Naive thymus-derived CD8-positive, alpha-beta T cell (primary cell): ENCODE measurements at places on chromosomes 4 and X. TPM values are rescaled to one million over a fixed set of nuclear protein-coding genes. Genes with fewer than 3 reads are reported as not detected.

The CASP6 gene
- 73.6 TPM for polyA plus RNA-seq

The GPAT3 gene
- polyA plus RNA-seq = 1.6 TPM

The RTL5 gene
- polyA plus RNA-seq = not detected

The MMGT1 gene
- 7.7 TPM for polyA plus RNA-seq

The IL21 gene
- not detected for polyA plus RNA-seq

The CLNK gene
- polyA plus RNA-seq = not detected

The ZXDB gene
- 3.1 TPM for polyA plus RNA-seq

The CCDC149 gene
- polyA plus RNA-seq = not detected

The F11 gene
- polyA plus RNA-seq = not detected

The CENPU gene
- 1.7 TPM for polyA plus RNA-seq

DNA sequence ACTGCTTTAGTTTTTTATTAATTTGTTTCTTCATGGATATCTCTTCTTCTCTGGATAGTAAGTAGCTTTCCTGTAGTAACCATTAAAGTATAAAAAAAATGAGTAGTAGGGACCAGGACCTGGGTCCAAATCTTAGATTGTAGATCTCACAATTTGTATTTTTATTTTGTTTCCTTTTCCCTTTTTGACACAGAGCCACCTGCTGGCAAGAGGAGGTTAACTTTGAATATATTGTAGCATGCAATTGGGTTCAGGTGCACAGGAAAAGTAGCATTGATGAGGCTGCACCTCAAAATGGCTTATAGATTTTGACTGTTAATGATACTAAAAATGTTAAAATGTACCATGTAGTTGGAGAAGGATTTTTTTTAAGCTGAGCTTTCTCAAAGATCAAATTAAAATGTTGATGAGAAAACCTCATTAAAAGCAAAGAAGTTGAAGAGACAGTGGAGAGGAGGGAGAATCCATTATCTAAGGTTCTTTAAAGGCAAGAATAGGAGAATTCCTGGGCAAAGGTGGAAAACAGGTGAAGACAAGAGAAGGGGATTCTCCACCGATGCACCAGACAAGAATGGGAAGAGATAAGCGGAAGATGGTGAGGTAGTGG is 48.3 kb upstream of the HPGDS start:
- H3K4me1 ChIP-seq = no peaks in the 10 kb centered on the region
- no peak overlapping the region for H3K27ac ChIP-seq
- H3K4me3 ChIP-seq = no peak overlapping the region
- H3K27me3 ChIP-seq = peaks cover 8% of the 10 kb centered on the region
- no peaks in the 10 kb centered on the region for H3K36me3 ChIP-seq
- peak; percentile 10 for DNase-seq

DNA sequence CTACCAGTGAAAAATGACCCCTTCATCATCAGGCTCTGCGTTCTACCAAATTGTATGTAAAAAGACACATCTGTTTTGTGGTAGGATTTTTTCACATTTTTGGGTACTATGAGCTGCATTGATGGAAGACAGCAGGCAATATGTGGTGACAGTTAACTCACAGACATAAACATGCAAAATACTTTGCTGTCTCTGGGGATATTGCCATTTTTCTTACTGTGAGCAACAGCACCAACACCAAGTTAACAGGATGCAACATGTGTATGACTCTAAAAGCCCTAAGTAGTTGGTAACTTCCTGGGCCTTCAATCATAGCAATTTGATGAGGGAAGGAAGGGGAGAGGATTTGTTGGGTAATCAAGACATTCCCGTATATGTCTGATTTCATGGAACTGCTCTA is 56.4 kb upstream of the DRP2 start:
- H3K27ac ChIP-seq = no peak overlapping the region
- H3K4me1 ChIP-seq = no peaks in the 10 kb centered on the region

GRCh38 chr4:87058356-87059073 is 123.7 kb downstream of the AFF1 start:
- peaks cover 23% of the 10 kb centered on the region for H3K4me1 ChIP-seq
- peak overlapping the region; percentile 47 for H3K27ac ChIP-seq
- peaks cover 7% of the 10 kb centered on the region for H3K36me3 ChIP-seq
- H3K27me3 ChIP-seq = no peaks in the 10 kb centered on the region

DNA sequence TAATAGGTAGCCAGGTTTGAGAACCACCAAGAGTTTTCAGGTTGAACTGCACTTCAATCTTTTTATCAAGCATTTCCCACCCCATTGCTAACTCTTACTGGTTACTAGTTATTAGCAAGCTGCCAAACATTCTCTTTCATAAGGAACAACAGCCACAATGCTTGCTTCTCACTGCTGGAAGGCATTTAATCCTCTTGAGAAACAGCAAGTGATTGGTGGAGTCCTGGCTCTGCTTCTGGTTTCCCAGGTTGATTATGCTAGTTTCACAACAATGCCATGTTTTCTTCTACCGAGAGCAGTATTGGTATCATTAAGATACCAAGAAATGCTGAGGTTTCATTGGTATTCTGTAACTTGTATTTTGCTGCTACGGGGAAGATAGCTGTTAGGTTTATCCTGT is 32.2 kb upstream of the TXLNG start:
- no peak overlapping the region for H3K4me3 ChIP-seq
- no peak for DNase-seq
- H3K4me1 ChIP-seq = no peaks in the 10 kb centered on the region
- H3K27me3 ChIP-seq = no peaks in the 10 kb centered on the region

DNA sequence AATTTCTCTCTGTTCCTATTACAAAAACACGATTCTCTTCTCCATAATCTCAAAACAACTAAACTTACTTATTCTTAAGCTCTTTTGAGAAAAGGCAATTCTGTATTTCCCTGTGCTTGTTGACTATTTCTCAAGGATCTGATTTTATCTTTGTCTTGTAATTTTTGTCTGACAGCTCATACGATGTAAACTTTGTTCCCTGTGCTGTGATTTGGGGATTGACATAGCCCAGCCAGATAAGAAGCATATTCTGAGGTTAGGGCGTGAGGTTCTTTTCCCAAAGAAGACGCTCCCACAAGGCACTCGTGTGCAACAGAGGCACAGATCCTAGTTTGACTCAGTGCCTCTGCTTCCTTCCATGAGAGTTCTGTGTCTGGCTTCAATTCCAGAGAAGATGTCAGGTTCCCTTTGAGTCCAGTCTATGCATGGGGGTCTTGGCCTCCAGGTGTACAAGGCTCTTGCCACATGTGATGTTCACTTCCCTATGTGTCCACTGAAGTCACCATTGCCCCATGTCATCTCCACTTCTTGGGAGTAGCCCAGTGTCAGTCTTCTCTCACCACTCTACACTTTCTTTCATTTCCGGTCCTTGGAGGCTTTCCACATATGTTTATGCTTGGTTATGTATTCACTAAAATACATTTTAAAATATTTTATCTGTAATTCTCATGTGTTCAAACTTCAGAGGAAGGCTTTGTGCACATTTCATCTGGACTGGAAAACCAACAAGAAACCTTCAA is 94.8 kb downstream of the MID1 start:
- H3K36me3 ChIP-seq = no peaks in the 10 kb centered on the region
- no peaks in the 10 kb centered on the region for H3K27me3 ChIP-seq
- H3K4me1 ChIP-seq = no peaks in the 10 kb centered on the region
- H3K4me3 ChIP-seq = no peak overlapping the region
- DNase-seq = no peak

DNA sequence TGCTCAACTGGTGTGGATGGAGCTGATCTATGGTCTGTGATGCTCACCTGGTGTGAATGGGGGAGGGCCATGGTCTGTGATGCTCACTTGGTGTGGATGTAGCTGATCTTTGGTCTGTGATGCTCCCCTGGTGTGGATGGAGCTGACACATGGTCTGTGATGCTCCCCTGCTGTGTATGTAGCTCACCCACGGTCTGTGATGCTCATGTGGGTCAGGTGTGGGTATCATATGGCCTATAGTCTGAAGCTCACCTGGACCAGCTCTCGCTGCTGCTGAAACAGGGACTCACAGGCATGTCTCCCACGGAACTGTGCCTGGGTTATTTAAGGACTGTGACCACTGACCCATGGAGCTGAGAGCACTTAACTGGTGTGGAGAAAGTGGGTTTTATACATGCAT is 109.7 kb downstream of the CRLF2 start:
- DNase-seq = no peak
- H3K36me3 ChIP-seq = no peaks in the 10 kb centered on the region
- H3K27ac ChIP-seq = no peak overlapping the region
- H3K4me1 ChIP-seq = no peaks in the 10 kb centered on the region

DNA sequence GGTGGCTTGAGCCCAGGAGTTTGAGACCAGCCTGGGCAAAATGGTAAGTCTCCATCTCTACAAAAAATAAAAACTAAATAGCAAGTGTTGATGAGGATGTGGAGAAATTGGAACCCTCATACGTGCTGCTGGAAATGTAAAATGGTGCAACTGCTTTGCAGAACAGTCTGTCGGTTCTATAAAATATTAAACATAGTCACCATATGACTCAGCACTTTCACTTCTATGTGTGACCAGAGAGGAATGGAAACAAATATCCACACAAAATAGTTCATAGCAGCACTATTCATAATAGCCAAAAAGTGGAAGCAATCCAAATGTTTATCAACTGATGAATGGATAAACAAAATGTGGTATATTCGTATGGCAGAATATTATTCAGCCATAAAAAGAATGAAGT is 60.8 kb upstream of the FMR1 start:
- H3K27me3 ChIP-seq = peaks cover 4% of the 10 kb centered on the region
- H3K36me3 ChIP-seq = no peaks in the 10 kb centered on the region
- no peak overlapping the region for H3K4me3 ChIP-seq
- no peak overlapping the region for H3K27ac ChIP-seq

- H3K27me3 ChIP-seq = no peaks in the 10 kb centered on the region
- DNase-seq = no peak
- peak overlapping the region; percentile 66 for H3K4me3 ChIP-seq
Observed at GRCh38 chr4:1253831-1254230, 4.9 kb upstream of the CTBP1 start.

- no peaks in the 10 kb centered on the region for H3K4me1 ChIP-seq
- H3K27me3 ChIP-seq = no peaks in the 10 kb centered on the region
- no peak for DNase-seq
- no peak overlapping the region for H3K27ac ChIP-seq
- no peak overlapping the region for H3K4me3 ChIP-seq
Observed at GRCh38 chrX:150375243-150375770, 12.2 kb downstream of the MAMLD1 start.

DNA sequence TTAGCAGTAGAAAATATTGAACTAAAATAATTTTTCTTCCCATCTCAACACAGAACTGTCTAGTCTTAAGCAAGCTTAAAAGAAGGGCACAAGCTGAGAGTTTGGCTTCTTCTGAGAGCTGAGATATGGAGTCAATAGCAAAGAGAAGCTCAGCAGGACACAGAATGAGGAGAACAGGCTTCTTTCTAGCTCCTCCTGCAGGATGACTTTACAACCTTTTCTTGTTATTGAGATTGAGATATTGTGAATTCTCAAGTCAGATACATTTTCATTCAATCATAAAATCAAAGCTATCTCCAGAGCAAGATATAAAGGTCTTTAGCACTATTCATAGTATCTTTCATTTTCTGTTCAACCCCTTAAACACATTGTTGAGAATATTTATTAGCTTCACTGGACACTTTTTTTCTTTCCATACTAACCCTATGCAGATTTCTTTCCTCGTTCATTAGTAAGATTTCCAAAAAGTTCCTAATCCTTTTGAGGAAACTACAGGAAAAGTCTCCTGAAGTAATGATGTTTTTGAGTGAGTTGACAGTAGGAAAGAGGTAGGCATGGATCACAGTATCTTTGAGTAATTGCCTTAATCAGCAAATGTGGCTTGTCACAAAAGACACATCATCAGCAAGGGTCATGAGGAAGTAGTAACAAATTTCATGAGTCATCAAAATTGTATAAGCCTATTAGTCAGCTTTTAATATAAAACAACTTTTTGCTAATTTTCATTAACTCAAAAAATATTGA is 17.8 kb upstream of the CXCL3 start:
- peaks cover 5% of the 10 kb centered on the region for H3K36me3 ChIP-seq
- H3K27me3 ChIP-seq = no peaks in the 10 kb centered on the region
- H3K4me3 ChIP-seq = no peak overlapping the region
- DNase-seq = no peak
- H3K27ac ChIP-seq = no peak overlapping the region

GRCh38 chr4:8355306-8355705 is 85.2 kb downstream of the ACOX3 start:
- H3K4me1 ChIP-seq = no peaks in the 10 kb centered on the region
- H3K27me3 ChIP-seq = no peaks in the 10 kb centered on the region
- H3K27ac ChIP-seq = no peak overlapping the region
- no peak overlapping the region for H3K4me3 ChIP-seq
- no peak for DNase-seq

DNA sequence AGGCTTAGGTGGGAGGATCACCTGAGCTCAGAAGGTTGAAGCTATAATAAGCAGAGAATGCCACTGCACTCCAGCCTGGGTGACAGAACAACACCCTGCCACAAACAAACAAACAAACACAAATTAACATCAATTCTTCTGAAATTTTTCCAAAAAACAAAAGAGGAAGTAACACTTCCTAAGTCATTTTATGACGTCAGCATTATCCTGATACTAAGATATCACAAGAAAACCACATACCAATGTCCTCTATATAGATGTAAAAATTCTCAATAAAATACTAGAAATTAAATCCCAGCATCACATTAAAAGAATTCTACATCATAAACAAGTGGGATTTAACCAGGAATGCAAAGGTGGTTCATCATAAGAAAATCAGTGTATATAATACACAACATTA is 64.4 kb upstream of the STK26 start:
- H3K27me3 ChIP-seq = no peaks in the 10 kb centered on the region
- peaks cover 8% of the 10 kb centered on the region for H3K4me1 ChIP-seq
- no peaks in the 10 kb centered on the region for H3K36me3 ChIP-seq
- DNase-seq = no peak
- no peak overlapping the region for H3K4me3 ChIP-seq

- no peak overlapping the region for H3K27ac ChIP-seq
- no peak overlapping the region for H3K4me3 ChIP-seq
- H3K4me1 ChIP-seq = no peaks in the 10 kb centered on the region
- no peaks in the 10 kb centered on the region for H3K27me3 ChIP-seq
- DNase-seq = no peak
- no peaks in the 10 kb centered on the region for H3K36me3 ChIP-seq
Observed at GRCh38 chr4:44186850-44187246, 261.8 kb downstream of the KCTD8 start.

DNA sequence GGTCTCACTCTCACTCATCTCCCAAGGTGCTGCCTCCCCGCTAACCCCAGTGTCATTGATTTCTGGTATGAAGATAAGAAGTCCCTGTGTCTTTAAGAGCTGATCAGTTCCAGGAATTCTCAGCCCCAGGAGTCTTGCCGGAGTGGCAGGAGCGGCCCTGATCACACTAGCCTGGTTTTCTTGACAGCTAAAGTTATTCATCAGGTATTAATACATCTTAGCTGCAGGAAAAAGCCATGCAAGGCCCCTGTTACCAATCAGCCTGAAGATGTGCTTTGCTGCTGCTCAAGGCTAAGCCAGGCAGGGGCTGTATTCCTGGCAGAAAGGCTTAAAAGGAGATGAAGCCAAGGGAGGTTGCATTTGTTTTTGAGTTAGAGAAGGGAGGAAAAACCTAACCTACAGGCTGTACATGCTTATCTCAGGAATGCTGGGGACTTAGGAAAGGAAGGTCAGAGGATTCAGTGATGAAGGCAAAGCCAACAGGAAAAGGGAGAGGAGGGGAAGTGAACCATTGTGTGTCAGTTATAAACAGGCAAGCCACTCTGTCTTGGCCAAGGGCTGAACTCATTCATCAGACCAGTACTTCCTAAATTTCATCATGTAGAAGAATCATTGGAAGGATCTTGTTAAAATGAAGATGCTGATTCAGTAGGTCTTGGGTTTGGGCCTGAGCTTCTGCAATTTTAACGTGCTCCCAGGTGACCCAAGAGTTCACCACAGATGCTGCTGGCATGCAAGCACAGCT is 8.6 kb downstream of the SRPX start:
- no peak overlapping the region for H3K4me3 ChIP-seq
- no peak for DNase-seq
- peaks cover 4% of the 10 kb centered on the region for H3K27me3 ChIP-seq
